ENCODE measurements at places on chromosomes 2 and 18.

DNA sequence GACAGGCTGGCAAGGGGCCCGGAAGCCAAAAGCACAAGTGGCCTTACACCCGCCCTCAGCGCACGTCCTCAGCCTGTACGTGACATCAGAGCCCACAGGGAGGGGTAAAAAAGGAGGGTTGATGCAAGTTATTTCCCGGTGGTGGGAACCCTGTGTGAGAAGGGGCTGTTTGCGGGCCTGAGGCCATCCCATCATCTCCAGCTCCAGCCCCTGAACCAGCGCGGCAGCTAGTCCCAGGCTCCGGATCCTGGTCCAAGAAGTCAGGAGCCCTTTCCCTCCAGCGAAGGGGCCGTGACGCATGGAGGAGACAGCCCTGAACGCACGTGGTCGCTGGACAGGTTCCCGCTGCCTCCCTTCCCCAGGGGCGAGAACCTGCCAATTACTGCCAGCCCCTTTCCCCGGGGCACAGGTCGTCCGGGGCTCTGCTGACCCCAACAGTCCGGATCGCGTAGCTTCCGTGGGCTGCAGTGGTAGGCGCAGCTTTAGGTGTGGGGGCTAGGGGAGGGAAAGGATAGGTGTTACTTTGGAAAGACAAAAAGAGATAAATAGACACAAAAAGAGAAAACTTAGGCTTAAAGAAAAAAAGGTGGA lies 1.3 kb upstream of the LRP2 start:
- DNase-seq, result peak; percentile 35

- DNase-seq, result no peak
Measured at GRCh38 chr2:96754317-96754716, 6.4 kb upstream of the CNNM4 start.

- no peak for DNase-seq
Measured at GRCh38 chr2:129231924-129232323, 747.5 kb upstream of the RAB6C start.

DNA sequence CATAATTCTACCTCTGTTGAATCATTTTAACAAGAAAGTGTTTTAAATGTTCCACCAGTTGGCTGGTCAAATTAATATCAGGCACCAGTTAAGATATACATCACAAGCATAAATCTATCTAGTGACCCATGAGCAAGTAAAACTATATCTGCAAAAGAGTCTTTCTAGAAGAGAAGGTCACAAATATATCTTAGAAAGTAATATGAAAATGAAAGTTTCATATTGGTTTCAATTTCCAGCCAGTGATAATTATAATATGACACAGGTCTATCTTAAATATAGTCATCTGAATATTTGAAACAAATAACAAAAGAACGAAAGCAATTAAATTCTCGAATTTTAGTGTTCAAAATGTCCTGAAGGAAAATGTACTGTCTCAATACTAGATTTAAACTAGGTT lies 282.5 kb upstream of the KYNU start:
- no peak for DNase-seq

DNA sequence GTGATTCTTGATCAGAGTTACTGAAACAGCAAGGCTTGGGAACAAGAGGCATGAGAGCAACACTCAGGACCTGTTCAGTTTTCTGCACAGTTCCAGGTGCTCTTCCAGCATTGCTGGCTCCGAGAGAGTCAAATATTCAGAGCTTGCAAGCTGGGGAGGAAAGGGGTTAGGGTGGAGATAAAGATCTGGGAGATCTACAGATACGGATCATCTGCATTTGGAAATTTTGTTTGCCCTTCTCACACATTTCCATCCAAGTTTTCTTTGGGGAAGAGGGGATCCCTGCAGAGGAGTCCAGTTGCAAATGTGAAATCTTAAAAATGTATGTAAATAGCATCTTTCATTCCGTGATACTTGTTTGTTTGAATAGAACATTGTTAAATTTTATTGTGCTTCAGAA lies 108.2 kb downstream of the NEDD4L start:
- DNase-seq, result no peak

DNA sequence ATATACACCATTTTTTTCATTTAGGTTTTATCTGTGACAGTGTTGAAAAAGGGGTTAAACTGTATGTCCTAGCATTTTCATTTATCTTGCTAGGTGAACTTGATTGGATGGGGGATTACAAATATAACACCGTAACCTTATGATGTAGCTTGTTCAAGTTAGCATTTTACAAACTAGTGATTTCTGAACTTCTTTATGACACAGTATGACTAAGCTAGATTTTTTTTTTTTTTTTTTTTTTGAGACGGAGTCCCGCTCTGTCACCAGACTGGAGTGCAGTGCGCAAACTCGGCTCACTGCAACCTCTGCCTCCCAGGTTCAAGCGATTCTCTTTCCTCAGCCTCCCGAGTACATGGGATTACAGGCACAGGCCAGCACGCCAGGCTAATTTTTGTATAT lies 47.1 kb downstream of the KCMF1 start:
- peak; percentile 45 for DNase-seq

All from activated CD4-positive, alpha-beta T cell treated with anti-CD3 and anti-CD28 coated beads, Interleukin-2, Interleukin-4, amounts not matched to agents 100 ng/mL and 50 ng/mL, durations not matched to agents 16 hours and 8 hours (primary cell).